ENCODE measurements at places on chromosomes 16 and 17. TPM values are rescaled to one million over a fixed set of nuclear protein-coding genes. Genes with fewer than 3 reads are reported as not detected.
A peak's percentile ranks its signal among the peaks of the same experiment; 100 is the strongest.

DNA sequence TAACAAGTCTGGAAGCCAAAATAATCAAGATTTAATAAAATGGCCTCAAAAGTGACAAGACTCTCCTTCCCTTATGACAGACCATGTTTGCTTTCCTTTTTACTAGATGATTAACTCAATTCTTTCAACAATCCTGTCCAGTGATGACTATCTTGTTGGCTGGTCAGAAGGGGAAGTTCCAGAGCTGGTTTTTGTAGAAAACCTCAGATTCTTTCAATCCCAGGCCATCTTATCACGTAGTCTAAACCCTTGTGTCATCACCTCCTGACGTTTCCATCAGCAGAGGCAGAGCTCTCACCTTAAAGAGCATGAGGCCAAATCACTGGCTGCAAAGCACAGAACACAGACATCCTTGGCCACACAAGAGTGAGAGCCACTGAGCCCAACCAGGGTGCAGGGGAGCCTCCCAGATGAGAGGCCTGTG, 125.3 kb downstream of the ANKRD11 start:
- no peak for DNase-seq
- H3K36me3 ChIP-seq: peaks cover 35% of the 10 kb centered on the region
- H3K27ac ChIP-seq: peak overlapping the region; percentile 73
- H3K27me3 ChIP-seq: no peaks in the 10 kb centered on the region
- peaks cover 84% of the 10 kb centered on the region for H3K4me1 ChIP-seq

GRCh38 chr16:88077328-88078108, 126.3 kb downstream of the BANP start:
- no peak overlapping the region for H3K27ac ChIP-seq
- DNase-seq: no peak
- H3K27me3 ChIP-seq: no peaks in the 10 kb centered on the region
- H3K4me3 ChIP-seq: no peak overlapping the region
- H3K36me3 ChIP-seq: peaks cover 16% of the 10 kb centered on the region

DNA sequence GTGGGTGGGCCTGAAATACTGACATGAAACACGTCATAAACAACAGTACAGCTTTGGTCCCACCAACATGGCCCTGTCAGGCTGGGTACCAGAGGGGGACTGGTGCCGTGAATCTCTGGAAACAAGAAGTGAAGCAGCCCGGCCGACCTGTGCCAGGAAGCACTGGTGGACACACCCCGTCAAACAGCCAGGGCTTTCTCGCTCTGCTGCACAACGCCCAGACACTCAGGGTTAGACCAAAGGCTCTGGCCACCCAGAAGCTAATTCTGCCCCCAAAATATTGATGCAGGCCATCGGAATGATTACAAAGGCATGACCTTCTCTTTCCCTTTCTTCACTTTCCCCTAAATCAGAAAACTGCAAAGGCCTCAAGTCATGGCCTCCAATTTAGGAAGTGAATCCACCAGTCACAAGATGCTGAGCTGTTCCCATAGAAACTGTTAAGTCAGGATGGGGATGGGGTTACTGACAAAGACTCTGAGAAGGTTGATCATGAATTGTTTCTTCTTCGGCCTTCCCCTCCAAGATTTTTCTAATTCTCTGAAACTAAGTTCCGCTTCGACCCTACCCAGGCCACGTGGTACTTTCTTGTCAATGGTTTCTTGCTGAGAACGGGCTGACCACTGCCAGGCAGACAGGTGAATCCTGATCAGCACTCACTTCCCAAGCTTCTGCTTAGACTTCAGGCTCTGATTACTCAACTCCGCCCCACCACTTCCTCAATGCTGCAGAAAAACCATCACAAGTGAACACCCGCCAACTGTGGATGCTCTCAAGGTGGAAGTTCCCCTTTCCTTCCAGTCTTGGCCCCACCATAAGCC, 6.7 kb downstream of the PITPNA start:
- peaks cover 4% of the 10 kb centered on the region for H3K36me3 ChIP-seq
- H3K27ac ChIP-seq: no peak overlapping the region
- DNase-seq: no peak
- no peak overlapping the region for H3K4me3 ChIP-seq

DNA sequence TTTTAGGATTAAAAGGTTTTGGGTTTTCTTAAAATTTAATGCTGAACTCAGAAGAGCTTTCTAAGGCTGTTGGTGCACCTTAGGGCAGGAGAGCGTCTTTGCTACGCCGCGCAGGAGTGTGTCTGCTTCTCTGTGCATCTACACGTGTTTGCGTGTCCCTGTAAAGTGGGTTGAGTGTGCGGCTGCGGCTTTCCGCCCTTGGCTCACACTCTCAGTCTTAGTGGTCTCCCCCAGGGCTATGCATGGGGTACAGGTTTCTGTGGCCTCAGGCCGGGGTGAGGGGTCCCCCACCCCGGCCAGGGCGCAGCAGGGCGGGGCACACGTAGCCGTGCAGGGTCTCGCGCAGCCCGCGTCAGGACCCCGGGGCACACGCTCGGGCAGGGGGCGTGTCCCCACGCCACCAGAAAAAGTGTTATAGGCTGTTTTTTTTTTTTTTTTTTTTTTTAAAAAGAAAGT, 727 bp upstream of the TENT4B start:
- DNase-seq: peak; percentile 83
- peak overlapping the region; percentile 96 for H3K27ac ChIP-seq
- H3K36me3 ChIP-seq: peaks cover 18% of the 10 kb centered on the region
- peak overlapping the region; percentile 89 for H3K4me3 ChIP-seq
- no peaks in the 10 kb centered on the region for H3K27me3 ChIP-seq

DNA sequence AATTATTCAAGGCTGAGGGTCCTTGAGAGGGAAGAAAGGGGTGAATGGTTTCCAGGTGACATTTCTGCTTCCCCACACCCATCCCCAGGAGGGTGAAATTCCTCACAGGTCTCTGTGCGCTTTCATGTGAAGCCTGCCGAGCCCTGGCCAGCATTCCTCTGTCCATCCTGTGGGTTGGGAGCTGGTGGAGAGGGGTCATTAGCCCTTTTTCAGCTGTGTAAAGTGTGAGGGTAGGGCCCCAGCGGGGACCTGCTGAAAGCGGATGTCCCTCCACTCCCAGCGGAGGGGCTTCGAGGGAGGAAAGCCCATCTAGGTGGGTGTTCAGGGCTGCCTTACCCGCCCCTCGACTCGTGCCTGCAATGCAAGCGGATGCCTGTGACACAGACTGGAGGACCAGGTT, 53.3 kb upstream of the DLX4 start:
- H3K4me3 ChIP-seq: no peak overlapping the region
- peaks cover 36% of the 10 kb centered on the region for H3K27me3 ChIP-seq
- DNase-seq: no peak

DNA sequence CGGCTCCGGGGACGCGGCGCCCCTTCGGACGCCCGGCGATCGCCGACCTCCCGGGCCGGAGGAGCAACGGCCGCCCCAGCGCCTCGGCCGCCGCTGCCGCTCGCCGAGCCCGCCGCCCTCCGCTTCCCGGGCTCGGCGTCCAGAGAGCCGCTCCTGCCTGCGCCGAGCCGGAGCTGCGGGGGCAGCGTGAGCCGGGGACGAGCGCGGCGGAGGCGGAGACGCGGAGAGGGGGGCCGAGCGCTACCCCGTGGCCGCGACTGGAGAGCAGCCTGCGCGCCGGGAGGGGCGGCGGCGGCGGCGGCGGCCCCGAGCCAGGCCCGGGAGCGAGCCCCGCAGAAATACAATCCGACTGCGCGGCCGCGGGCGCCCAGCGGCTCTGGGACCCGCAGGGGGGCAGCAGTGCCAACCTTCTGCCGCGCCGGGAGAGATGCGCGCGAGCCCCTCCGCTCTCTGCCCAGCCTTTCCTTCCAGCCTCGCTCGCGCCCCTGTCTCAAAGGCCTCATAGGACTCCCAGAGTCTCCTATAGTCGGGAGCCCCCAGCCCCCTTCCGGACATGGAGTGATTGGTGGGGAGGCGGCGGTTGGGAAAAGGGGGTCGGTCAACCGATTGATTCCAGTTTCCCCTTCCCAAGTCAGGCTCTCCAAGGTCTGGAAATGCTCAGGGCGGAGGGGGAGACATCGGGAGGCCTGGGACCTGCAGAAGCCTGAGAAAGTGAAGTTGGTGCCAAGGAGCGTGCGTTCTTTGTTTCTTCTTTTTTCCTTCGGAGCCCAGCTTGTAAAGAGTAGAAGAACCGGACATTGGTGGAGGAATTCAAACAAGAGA, 1.0 kb upstream of the SDK2 start:
- no peaks in the 10 kb centered on the region for H3K36me3 ChIP-seq
- H3K27me3 ChIP-seq: peaks cover 11% of the 10 kb centered on the region
- peaks cover 16% of the 10 kb centered on the region for H3K4me1 ChIP-seq

GRCh38 chr17:5672141-5672540, 87.8 kb upstream of the NLRP1 start:
- no peak overlapping the region for H3K4me3 ChIP-seq
- H3K36me3 ChIP-seq: no peaks in the 10 kb centered on the region
- H3K27me3 ChIP-seq: peaks cover 26% of the 10 kb centered on the region
- no peaks in the 10 kb centered on the region for H3K4me1 ChIP-seq

GRCh38 chr16:83400234-83400633, 407.5 kb upstream of the HSBP1 start:
- H3K27me3 ChIP-seq: peaks cover 2% of the 10 kb centered on the region
- no peaks in the 10 kb centered on the region for H3K4me1 ChIP-seq
- H3K27ac ChIP-seq: no peak overlapping the region

GRCh38 chr17:64154313-64154695, 24.4 kb upstream of the ERN1 start:
- H3K36me3 ChIP-seq: peaks cover 9% of the 10 kb centered on the region
- H3K27ac ChIP-seq: no peak overlapping the region
- H3K4me1 ChIP-seq: no peaks in the 10 kb centered on the region
- DNase-seq: no peak

DNA sequence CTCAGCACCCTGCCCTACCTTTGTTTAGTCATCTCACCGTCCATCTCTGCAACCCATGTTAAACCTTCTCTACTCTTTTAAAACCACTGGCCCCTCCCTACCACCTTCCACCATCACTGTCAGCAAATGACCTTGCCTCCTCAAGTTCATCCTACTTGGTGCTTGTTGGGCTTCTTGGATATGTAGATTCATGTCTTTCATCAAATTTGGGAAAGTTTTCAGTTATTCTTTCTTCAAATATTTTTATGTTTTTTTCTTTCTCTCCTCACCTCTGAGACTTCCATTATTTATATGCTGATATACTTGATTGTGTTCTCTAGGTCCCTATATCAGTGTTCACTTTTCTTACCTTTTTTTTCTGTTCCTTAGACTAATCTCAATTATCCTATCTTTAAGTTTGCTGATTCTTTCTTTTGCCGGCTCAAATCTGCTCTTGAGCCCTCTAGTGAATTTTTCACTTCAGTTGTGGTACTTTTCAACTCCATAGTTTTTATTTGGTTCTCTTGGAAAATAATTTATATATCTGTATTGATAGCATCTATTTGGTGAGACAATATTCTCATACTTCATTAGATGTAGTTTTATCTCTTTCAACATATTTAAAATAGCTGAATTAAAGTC, 28.7 kb upstream of the ALDH3A2 start:
- no peak for DNase-seq
- no peaks in the 10 kb centered on the region for H3K4me1 ChIP-seq
- no peak overlapping the region for H3K4me3 ChIP-seq
- H3K27ac ChIP-seq: no peak overlapping the region
- H3K36me3 ChIP-seq: peaks cover 15% of the 10 kb centered on the region

- no peak overlapping the region for H3K4me3 ChIP-seq
- no peaks in the 10 kb centered on the region for H3K4me1 ChIP-seq
- H3K36me3 ChIP-seq: no peaks in the 10 kb centered on the region
- no peak for DNase-seq
- H3K27me3 ChIP-seq: peaks cover 6% of the 10 kb centered on the region
- no peak overlapping the region for H3K27ac ChIP-seq
Measured at GRCh38 chr17:72063756-72064450, 56.9 kb upstream of the SOX9 start.

DNA sequence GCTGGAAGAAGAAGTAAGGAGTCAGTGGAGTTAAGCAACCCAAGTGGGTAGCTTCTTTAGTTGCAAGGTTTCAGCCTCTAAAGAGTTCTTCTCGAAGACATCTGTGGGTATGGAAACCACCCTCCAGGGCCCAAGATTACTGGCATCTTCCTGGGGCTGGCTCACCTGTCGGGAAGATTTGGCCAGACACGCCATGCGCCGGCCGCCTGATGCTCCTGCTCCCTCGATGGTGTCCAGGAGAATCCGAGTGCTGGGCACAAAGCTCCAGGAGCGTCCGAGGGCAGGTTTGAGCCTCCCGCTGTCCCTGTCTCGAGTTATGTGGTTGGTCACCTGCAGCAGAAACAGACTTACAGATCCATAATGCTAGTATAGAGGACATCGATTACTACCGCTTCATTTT, 18.6 kb downstream of the RAD51D start:
- no peak overlapping the region for H3K27ac ChIP-seq
- H3K4me3 ChIP-seq: no peak overlapping the region
- H3K36me3 ChIP-seq: peaks cover 13% of the 10 kb centered on the region
- H3K27me3 ChIP-seq: no peaks in the 10 kb centered on the region

GRCh38 chr16:79036541-79036940, 564.0 kb downstream of the MAF start:
- no peaks in the 10 kb centered on the region for H3K4me1 ChIP-seq
- no peak overlapping the region for H3K27ac ChIP-seq
- H3K4me3 ChIP-seq: no peak overlapping the region
- H3K36me3 ChIP-seq: peaks cover 4% of the 10 kb centered on the region

DNA sequence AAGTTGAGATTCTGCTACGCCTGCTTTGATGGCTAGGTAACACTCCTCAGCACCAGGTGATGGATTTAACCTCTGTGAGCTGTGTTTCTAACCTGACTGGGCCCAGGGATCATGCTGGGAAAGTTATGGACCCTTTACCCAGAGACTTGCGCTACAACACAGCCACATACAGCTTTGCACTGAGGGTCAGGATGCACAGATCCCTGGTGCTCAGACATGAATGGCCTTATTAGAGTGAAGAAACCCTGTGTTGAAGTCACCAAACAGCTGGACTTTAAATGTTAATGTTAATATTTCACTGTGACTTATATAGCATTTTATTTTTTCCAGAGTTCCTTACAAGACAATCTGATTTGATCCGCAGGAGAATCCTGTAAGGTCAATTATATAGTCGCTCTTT, 114.3 kb downstream of the MSI2 start:
- peaks cover 31% of the 10 kb centered on the region for H3K36me3 ChIP-seq
- no peaks in the 10 kb centered on the region for H3K27me3 ChIP-seq
- H3K27ac ChIP-seq: no peak overlapping the region
- DNase-seq: no peak
- no peak overlapping the region for H3K4me3 ChIP-seq

DNA sequence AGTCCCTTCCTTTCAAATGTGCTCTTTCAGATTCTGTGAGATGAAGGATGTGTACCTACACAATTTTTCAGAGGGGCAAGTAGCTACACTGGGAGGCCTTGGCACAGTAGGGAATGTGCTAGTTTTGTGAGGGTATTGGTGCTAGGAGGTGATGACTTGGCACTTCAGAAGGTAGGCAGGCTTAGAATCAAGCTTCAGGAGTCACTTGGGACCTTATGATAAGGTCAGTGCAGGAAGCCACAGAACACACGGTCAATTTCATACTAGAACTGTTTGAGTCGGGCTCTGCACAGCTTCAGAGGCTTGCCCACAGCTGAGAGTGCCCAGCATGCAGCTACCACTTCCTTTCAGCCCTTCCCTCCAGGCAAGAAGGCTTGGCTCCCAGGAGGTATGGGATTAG, 6.1 kb downstream of the CMTM1 start:
- no peak for DNase-seq
- H3K36me3 ChIP-seq: peaks cover 6% of the 10 kb centered on the region
- no peak overlapping the region for H3K27ac ChIP-seq
- H3K27me3 ChIP-seq: peaks cover 2% of the 10 kb centered on the region
- H3K4me3 ChIP-seq: no peak overlapping the region

HES7 gene
- 1.9 TPM for total RNA-seq

PRR35 gene
- total RNA-seq: not detected

CACNG3 gene
- not detected for total RNA-seq

KRTAP1-5 gene
- total RNA-seq: not detected

ZNF750 gene
- not detected for total RNA-seq

PTX4 gene
- total RNA-seq: not detected

SRCIN1 gene
- total RNA-seq: 0.37 TPM

TBC1D3E gene
- total RNA-seq: not detected

CRYBA1 gene
- total RNA-seq: not detected

KRT13 gene
- not detected for total RNA-seq

PLCD3 gene
- 3.8 TPM for total RNA-seq

TBX6 gene
- 0.74 TPM for total RNA-seq

KCNH4 gene
- total RNA-seq: 0.39 TPM
